ENCODE measurements at places on chromosomes 6 and 20.

DNA sequence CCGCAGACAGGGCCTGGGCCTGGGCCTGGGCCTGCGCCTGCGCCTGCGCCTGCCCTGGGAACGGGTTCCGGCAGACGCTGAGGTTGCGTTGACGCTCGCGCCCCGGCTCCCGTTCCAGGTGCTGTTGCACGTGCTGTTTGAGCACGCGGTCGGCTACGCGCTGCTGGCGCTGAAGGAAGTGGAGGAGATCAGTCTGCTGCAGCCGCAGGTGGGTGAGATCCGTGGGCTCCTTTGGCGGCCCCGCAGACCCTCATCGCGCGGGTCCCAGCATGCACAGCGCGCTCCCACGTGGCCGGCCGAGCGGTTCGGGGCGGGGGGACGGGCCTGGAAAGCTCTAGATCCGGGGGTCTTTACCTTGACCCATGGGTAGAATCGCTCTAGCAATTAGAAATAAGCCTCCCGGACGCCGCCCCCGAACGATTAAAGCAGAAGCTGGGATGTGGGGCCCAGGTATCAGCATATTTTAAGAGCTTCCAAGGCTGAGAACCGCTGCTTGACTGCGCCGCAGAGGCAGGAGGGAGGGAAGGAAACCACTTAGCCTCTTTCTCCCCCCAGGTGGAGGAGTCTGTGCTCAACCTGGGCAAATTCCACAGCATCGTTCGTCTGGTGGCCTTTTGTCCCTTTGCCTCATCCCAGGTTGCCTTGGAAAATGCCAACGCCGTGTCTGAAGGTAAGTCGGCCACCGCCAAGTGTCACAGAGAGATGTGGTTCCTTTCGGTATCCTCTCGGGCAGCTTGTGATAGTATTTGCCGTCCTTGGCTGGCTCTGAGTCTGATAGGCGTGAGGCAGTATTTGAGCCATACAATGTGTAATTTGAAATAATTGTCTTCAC lies 508 bp downstream of the NOP56 start:
- no peak for DNase-seq

DNA sequence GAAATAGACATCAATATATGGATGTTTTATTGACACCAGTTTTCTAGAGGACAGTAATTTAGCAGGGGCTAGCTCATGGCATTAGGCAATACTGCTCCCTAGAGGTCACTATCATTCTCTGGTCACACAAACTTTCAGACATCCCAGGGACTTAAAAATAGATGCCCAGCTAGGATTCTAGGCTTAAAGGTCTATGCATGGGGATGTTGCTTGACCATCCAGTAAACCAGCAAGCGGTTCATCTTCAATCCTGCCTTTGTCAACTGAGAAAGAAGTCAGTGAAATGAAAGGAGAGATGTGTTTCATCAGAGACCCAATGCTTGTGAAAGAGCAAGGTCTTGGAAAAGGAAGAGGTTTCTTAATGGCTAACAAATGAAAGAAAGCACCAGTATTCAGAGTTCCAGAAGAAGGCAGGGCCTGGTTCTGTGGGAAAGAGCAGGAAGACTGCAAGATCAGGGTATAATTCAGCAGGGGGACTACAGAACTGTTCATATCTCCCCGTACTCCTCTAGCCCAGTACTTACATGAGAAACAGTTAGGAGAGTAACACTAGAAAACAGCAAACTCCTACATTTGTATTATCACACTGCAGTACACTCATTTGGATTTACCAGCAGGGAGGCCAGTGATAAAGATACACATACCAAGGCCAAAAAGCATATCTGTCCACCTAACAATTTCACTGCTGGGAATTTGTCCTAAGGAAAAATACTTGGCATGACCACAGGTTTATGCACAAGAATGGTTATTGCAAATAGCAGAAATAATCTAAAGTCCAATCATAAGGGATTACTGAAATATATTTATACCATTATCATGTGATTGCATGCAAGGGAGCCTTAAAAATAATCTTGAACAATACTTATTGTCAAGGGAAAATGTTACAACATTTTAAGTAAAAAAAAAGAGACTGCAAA lies 151.4 kb upstream of the LAMA2 start:
- DNase-seq, result no peak

DNA sequence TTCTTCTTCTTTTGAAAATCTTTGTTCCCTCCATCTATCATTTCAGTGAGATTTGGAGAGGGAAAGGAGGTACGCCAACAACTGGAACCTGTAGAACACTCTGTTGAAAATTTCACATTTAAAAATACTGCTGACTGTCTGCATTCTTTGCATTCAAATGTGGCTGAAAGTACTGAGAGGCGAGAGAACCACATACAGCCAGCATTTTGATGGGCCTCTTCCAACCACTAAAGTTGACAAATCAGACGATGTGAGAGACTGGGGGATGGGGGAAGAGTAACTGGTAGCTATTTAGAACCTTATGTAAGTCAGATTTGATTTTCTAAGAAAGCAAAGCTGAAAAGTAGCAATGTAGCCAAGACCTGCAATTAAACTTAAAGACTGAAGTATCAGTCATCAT lies 77.5 kb downstream of the FKBP5 start:
- no peak for DNase-seq

GRCh38 chr6:24757611-24758010 lies 17.1 kb upstream of the GMNN start:
- DNase-seq, result no peak

GRCh38 chr6:142356884-142357225 lies 55.0 kb downstream of the ADGRG6 start:
- no peak for DNase-seq

GRCh38 chr6:53461696-53462095 lies 83.2 kb downstream of the GCLC start:
- DNase-seq, result no peak

GRCh38 chr20:36873498-36874189 lies 2.3 kb upstream of the TLDC2 start:
- no peak for DNase-seq

- no peak for DNase-seq
Observed at GRCh38 chr6:11341303-11341702, 108.8 kb upstream of the NEDD9 start.

GRCh38 chr6:6694825-6695624 lies 106.5 kb downstream of the LY86 start:
- DNase-seq, result no peak
